ENCODE measurements at places on chromosomes 2 and 18.
A peak's percentile ranks its signal among the peaks of the same experiment; 100 is the strongest.

DNA sequence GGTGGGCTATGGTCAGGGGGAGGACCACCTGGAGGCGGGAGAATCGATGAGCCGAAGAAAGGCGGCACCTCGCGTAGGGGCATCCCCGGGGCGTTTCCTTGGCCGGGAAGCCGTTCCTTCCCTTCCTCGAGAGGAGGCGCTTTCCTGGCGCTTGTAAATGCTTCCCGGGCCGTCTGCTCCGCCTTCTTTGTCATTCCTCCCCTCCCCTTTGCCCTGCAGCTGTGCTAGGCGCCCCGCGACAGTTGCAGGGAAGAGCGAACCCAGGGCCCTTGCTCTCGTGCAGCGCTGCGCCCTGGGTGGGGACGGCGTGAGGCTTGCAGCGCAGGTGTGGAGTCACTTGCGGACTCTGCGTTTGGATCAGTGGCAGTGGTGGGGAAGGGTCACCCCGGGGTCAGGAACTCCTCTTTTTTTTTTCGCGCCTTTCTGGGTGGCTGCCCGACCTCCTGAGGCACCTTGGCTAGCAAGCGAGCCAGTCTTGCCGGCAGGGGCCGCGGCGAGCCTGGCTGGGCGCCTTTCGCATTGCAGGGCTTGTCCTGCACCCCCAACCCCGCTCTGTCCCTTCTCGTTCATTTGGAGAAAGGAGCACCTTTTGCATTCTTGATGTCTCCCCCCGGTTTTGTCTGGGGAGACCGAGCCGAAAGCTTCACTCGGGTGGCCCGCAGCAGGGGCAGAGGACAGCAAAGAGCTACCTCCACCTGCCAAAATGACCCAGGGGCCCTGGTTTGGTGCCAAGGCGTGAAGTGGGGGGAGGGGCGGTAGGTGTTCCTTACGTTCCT lies 858 bp downstream of the KCNS3 start:
- DNase-seq, result peak; percentile 41

DNA sequence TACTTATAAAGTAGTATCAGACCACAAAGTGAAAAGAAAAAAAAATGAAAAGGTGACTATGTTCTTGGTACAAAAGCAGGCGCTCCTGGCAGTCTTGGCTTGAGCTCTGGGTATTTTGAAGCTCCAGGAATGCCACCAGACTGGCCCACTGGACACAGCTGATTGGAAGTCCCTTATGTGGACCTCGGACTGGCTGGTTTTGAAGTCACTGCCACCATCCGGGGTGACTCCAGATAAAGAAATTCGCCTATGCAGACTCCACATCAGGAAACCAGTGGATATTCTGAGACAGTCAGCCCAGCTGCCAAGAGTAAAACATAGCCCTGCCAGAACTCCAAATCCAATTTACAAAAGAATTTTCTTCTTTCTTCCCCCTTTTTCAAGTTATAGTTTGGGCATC lies 28.0 kb downstream of the ACKR3 start:
- DNase-seq, result no peak

DNA sequence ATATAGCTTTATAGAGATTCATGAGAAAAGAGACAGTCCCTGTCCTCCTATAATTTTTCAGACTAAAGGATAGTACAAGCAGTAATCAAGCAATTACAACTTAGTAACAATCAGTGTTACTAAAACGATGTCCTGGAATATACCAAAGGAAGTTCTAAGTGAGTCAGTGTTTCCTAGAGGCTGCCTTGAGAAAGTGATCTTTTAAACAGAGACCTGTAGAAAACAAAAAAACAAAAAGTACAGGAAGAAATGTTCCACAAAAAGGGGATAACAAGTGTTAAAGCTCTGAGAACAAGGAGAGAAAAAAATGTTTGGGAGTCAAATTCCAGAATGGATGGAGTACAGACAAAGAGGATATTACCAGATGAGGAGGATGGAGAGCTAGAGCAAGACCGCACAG lies 556.4 kb downstream of the ERBB4 start:
- no peak for DNase-seq

DNA sequence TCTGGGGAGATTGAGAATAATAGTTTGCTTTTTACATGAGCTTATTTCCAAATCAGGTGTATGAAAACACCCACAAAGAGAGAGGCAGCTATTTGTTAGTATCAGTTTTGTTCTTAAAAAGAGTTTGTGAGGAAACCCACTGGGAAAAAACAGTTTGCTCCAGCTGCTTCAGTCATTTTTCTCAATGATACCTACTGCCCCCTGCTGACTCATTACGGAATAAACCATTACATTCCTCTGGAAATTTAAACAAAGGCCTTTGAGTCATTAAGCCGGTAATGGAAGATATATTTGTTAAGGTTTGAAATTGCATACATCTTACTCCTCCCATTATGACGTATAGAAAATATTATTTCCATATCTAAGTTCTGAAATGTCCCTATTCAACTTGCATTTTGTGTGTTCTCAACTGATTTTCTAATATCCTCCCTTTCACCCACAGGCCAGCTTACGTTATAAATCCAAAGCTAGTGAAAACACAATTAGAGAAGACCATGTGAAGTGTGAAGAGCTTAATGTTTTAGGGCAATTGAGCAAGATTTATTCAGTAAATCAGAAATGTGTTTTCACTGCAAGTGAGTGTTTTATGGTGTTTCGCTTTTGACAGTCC lies 761.6 kb downstream of the DSC3 start:
- no peak for DNase-seq

DNA sequence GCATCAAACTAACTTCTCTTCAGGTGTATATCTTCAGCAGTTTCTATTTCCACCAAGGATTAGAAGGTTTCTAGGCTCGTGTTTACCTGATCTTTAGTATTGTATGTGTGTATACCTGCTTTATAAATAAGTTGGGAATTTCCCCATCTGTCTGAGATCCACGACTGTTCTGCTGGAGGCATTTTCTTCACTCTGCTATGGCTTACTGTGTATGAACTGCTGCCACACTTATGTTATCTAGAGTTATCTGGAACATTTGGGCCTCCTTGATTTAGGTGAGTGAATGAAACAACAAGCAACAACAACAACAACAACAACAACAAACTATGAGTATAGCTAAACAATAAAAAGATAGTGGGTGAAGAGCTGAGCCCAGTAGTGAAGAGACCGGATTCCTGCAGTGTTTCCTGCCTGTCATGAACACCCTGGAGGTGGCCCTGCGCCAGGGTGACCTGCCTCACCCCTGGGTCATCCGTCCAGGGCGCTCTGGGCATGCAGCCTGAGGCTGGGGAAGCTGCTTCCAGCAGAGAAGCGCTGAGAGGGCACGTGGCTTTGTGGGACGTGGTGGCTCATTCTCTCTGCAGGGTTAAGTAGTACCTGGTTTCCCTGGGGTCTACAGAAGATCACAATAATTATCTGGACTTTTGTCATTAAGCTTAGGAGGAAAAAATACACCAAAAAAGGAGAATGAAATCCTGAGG lies 56.1 kb upstream of the GATA6 start:
- DNase-seq, result no peak

Data from GM12891 (cell line).